ENCODE measurements at places on chromosomes 13 and 19.

DNA sequence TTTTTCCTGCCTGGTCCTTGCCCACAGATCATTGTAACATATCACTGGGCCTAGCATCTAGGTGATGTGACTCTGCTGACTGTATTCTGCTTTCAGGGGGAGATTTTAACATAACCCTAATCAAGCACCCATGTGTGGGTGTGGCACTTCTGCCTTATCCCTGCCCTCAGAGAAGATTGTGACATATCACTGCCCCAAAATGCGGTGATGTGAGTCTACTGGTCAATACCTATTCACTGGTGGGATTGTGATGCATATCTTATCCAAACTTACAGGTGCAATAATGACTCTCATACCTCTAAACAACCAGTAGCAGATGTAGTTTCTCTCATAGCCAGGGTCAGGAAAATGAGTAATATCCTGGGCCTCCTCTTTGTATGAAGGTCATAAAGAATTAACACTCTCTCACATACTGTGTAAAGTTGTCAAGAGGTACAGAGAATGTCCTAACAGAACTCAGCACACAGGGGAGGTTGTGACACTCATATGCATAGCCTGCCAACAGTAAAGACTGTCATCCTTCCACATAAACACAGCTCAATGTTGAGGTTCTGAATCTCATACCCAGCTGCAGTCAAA is 12.1 kb upstream of the ZNF681 start:
- DNase-seq = no peak

DNA sequence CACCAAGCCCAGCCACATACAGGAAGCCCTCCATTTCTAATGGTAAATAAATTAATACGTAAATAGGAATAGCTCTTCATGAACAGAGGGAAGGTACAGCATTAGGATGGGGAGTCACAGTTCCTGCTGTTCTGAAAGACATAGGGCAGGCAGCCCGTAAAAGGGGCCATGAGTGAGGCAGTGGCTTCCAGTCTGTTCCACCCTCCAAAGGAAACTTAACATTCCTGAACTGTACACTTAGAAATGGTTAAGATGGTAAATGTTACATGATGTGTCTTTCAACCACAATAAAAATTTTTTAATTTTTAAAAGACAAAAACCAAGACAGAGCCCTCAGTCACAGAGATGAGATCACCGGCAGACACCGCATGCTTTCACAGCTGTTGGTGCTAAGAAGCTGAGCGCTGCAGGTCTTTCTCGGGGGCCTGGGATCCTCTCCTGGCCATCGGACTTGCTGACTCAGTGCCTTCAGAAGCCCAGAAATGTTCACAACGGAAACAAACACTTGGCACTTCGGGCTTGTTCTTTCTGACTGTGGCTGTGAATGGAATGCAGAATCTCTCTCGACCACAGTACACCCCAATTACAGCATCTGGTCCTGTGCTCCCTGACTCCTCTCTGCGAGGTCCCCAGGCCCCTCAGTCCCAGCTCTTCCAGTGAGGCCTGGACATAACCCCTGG is 36.4 kb downstream of the EPS15L1 start:
- DNase-seq = no peak

GRCh38 chr13:36124236-36124822 is 6.9 kb downstream of the DCLK1 start:
- DNase-seq = no peak

GRCh38 chr19:28943651-28944050 is 269.3 kb downstream of the UQCRFS1 start:
- no peak for DNase-seq

All from stimulated activated CD4-positive, alpha-beta T cell treated with anti-CD3 and anti-CD28 coated beads, Interleukin-2, amount 100 ng/mL, for 24 hours (primary cell).